ENCODE measurements at places on chromosomes 6 and 20.

DNA sequence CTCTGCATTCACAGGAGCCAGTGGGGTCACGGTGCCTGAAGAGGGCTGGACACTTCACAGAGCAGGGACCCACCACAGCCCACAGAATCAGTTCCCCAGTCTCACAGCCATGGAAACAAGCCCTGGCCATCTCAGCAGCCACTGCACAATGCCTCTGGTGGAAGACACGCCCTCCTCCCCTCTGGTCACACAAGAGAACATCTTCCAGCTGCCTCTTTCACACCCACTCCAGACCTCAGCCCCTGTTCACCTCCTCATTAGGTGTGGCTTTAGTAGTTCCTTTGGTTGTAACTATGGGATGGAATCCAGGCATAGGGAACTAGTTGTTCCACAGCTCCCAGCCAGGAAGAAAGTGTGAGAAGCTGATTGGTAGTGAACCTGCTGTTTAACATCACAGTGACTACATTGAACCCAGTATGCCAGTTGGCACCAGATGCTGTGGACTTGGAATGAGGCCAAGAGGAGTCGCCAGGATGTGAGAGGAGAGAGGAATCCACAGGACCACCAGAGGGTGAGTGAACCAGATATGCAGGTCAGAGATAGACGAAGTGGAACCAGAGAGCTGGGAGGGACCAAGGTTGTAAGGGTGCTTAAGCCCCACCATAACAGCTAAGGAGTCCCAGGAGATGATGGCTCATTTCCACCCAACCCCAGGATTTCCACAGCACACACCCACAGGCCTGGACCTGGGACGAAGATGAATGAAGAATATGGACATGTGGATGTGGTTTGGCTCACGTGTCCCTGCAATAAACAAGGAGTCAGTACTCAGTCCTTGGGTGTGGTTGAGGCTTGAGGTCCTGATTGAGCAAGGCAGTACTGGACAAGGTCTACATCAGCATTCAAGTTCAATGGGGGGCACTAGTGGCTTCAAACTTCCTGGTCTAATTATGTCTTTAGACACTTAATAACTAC, 8.8 kb upstream of the BTN3A3 start:
- DNase-seq: no peak

- no peak for DNase-seq
Observed at GRCh38 chr20:13441388-13441787, 197.3 kb downstream of the TASP1 start.

DNA sequence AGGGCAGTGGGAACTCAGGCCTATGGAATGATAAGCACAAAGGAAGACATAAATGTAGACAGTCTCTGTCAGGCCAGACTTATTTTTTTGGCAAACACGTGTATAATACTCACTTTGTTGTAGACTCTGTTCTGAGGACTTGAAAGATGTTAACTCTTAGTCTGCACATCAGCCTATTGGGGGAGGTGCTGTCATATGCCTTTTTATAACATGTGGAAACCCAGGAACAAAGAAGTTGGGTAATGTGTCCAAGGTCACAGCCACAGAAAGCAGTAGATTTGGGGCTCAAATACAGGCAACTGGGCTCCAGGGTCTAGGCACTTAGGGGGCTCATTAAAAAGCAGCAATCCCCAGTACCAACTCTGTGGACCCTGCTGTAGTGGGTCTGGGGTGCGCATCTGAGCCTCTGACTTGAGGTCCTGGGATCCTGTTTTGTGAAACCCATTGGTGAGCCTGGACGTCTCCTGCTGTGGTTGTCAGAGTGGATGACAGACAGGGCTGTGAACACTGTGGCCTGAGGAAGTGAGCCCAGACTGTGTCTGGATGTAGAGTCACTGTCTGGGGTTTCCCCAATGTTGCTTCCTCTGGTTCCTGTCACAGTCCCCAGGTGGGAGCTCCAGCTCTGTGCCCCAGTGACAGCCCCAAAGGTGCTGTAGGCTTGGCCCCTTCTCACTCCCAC, 50.0 kb downstream of the CDH26 start:
- no peak for DNase-seq

- no peak for DNase-seq
Observed at GRCh38 chr20:58372806-58373205, 16.2 kb upstream of the VAPB start.

DNA sequence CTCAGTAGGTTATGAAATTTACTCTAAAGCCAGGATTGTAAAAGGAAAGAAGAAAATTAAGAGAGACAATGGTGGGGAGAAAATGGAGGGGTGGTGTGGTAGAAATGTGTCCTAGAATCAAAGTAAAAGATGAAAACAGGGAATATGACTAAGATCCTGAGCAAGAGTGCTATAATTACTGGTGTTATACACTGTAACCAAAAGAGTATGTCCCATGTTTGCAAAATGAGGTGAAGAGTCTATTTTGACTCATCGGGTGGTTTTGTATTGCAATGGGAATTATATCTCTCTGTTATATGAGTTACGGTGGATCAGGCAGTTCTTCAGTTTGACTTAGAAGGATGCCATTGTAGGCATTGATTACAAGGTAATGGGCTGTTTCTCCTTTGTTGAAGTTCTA, 8.5 kb downstream of the L3MBTL3 start:
- DNase-seq: no peak

DNA sequence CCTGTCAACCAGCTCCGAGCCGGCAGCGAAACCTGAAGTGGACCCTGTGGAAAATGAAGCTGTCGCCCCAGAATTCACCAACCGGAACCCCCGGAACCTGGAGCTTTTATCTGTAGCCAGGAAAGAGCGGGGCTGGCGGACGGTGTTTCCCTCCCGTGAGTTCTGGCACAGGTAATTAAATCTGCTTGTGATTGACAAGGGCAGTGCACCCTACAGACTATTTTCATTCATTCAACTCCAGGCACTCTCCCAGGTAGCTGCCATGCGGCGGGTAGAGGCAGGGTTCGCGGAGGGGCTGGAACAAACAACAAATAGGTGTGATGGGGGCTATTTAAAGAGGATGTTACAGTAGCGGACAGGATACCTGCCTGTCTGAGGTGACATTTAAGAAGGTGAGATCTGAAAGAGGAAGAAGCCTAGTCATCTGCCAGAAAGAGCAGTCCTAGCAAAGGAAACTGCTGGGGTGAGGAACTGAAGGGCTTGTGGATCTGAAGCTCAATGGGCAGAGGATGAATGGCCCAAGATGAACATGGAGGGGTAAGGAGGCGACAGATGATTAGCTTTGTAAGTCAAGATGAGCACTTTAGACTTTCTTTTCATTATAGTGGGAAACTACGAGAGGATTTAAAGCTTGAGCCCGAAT, 810 bp downstream of the MRPL18 start:
- no peak for DNase-seq

All from nucleus accumbens (tissue), 56 donors.